ENCODE measurements at places on chromosomes 16 and 17.

DNA sequence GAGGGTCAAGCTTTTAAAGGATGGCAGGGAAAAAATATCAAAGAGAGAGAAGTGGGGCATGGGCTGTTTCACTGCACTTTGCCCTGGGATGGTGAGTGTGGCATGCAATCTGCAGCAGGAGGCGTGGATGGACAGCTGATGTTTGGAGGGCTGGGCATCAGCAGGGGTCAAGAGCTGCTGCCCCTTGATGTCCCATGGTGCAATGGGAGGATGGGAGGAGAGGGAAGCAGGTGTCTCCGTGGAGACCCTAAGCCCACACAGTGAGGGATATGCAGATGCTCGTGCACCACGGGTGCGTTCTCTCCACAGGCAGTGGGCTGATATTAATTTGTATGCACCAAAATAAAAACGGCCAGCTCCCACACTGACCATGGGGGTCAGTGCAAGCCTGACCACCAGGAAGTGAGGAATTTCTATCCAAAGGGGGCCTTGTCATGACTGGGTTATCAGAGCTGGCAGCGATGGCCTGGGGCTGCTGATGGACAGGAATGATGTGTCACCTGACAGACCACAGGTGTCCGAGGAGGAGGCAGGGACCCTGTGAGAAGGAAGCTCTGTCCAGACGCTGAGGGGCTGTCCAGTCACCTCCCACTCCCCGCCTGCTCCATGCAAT, 183.6 kb downstream of the IRF8 start:
- DNase-seq: no peak

- DNase-seq: no peak
Measured at GRCh38 chr16:52871481-52871880, 181.2 kb downstream of the CHD9NB start.

GRCh38 chr16:73414638-73415037, 366.7 kb upstream of the ZFHX3 start:
- DNase-seq: no peak

GRCh38 chr17:17398943-17399926, 77.6 kb upstream of the MED9 start:
- DNase-seq: no peak

- no peak for DNase-seq
Measured at GRCh38 chr17:9937901-9938300, 32.8 kb upstream of the RCVRN start.

DNA sequence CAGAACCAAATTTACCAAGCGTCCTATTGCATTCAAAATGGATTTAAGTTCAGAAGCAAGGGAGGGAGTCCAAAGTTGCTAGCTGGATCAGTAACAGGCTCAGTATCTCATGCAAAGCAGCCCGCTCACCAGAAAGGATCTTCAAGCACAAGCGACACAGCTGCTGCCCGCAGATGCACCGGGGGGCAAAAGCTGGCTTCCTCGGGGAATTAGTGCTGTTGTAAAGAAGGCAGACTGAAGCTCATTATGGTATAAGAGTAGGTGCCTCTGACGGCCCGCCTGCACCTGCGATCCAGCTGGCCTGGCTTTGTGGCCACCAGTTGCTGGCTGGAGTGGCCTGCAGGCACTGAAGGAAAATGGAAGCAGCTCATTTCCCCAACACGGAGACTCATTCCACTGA, 128.4 kb upstream of the RCVRN start:
- no peak for DNase-seq

- DNase-seq: no peak
Measured at GRCh38 chr17:28684963-28685362, 23.0 kb downstream of the SUPT6H start.

DNA sequence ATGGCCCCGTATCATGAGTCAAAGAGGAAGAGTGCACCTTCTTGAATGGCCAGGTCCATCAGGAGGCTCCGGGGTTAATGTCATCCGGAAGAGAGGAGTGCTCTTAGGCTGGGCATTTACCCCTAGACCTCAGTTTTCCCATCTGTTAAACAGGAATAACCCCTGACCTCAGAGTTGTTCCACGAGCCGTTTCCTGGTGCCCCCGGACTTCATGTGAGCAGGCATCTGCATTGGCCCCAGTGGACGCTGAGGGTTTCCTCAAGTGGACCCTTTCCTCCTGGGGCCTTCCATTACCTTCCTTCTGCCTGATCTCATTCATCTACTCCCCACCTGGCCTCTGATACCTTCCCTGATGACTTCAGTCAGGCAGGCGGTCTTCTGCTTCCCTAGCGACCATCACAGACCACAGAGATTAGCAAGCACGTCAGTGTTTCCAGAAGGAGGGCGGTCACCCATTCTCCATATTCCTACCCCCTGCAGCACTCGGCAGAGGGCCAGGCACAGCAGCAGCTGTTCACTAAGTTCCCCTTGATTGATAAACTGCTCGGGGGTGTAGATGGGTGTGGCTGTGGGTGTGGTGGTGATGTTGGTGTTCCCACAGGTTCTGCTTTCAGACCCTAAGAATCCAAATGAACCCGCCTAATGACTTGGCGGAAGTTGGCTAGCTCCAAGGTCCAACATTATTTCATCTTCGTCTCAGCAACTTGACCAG, 346.6 kb upstream of the TNRC6C start:
- DNase-seq: peak; percentile 7

DNA sequence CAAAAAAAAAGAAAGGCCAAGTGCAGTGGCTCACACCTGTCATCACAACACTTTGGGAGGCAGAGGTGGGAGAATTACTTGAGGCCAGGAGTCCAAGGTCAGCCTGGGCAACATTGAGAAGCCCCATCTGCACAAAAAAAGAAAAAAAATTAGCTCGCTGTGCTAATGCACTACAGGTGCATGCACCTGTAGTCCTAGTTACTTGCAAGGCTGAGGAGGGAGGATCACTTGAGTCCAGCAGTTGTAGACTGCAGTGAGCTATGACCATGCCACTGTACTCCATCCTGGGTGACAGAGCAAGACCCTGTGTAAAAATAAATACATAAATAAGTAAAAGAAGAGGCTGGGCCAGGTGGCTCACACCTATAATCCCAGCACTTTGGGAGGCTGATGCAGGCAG, 39.7 kb downstream of the DCAKD start:
- no peak for DNase-seq

DNA sequence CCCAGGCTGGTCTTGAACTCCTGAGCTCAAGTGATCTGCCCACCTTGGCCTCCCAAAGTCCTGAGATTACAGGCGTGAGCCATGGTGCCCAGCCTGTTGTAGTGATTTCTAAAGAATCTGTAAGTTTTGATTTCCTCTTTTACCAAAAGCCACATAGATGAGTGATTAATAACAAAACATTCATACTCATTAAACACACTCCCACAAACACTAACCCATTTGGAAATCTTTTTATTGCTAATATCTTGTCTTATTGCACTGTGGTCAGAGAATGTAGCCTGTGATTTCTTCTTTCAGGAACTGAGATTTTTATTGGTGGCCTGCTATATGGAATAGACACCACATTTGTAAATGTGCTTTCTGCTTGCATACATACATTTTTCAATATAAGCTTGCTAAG, 31.6 kb downstream of the MYH10 start:
- no peak for DNase-seq

GRCh38 chr17:55433629-55434422, 12.2 kb upstream of the MMD start:
- DNase-seq: peak; percentile 65

DNA sequence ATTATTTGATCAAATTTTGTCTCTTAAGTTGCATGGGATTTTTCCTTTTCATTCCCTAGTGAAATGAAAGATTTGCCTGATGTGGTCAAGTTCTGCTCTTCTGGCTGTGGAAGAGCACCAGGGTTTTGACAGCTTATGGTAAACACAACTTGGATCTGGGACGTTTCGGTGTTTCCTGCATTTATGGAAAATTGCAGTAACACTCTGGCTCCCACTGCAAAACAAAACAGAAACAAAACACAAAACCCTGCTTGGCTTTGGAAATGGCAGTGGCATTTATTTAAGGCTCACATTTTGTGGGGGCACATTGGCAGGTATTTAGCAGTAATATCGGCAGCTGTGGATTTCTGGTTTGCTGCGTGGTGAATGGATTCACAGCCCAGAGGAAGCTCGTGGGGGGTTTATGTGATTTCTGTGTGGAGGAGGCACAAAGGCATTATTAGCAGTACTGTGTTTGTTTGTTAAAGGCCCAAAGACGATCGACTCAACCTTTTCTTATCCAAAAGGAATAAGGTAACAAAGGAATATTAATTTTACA, 377.8 kb downstream of the SNX29 start:
- no peak for DNase-seq

- no peak for DNase-seq
Measured at GRCh38 chr17:61253937-61254574, 145.6 kb upstream of the TBX2 start.

DNA sequence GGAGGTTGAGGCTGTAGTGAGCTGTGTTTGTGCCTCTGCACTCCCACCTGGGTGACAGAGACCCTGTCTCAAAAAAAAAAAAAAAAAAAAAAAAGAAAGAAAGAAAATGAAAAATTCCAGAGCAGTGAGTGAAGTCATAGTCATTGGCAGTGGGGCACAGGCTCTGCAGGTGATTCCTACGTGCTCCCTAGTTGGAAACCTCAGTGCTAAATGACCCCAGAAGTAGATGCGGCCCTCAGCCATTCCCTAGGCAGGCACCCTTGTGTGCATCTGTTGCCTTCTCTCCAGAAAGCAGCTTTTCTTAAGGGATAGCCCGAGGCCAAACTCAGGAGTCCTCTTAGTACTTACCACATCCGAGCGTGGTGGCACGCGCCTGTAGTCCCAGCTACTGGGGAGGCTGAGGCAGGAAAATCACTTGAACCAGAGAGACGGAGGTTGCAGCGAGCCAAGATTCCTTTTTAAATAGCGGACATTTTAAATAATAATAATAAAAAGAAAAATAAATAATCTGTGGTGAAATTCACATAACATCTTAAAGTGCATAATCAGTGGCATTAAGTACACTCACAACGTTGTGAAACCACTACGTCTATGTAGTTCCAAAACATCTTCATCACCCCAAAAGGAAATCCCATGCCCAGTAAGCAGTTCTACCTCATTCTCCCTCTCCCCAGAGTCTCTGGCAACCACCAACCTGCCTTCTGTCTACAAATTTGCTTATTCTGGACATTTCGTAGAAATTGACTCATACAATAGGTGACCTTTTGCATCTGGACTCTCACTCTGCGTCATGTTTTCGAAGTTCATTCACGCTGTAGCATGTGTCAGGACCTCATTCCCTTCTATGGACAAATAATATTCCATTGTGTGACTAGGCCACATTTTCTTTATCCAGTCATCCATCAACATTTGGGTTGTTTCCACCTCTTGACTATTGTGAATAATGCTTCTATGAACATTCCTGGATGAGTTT, 12.5 kb upstream of the SPHK1 start:
- no peak for DNase-seq

- no peak for DNase-seq
Measured at GRCh38 chr16:73231379-73231778, 183.5 kb upstream of the ZFHX3 start.

All from inflammatory macrophage (primary cell).